ENCODE measurements at places on chromosomes 4 and X.
A peak's percentile ranks its signal among the peaks of the same experiment; 100 is the strongest.

GRCh38 chrX:87736576-87736975, 219.0 kb downstream of the KLHL4 start:
- DNase-seq: no peak

DNA sequence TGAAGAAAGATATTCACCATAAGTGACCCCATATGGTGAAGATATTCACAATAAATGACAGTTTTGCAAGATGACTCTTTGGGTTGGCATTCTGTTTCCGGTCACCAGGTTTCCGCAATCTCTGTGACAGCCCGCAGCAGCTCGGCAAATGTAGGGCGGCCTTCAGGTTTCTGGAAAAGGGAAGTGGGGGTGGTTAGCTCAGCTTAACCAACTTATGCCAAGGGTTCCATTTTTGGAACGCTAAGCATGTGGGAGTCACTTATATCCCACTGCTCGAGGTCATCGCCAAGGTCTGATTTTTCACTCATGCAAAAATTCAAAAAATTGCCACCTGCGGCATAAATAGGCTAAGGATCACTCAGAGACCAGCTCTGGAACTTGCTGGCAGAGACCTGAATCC, 51.0 kb downstream of the NIPAL1 start:
- DNase-seq: no peak

DNA sequence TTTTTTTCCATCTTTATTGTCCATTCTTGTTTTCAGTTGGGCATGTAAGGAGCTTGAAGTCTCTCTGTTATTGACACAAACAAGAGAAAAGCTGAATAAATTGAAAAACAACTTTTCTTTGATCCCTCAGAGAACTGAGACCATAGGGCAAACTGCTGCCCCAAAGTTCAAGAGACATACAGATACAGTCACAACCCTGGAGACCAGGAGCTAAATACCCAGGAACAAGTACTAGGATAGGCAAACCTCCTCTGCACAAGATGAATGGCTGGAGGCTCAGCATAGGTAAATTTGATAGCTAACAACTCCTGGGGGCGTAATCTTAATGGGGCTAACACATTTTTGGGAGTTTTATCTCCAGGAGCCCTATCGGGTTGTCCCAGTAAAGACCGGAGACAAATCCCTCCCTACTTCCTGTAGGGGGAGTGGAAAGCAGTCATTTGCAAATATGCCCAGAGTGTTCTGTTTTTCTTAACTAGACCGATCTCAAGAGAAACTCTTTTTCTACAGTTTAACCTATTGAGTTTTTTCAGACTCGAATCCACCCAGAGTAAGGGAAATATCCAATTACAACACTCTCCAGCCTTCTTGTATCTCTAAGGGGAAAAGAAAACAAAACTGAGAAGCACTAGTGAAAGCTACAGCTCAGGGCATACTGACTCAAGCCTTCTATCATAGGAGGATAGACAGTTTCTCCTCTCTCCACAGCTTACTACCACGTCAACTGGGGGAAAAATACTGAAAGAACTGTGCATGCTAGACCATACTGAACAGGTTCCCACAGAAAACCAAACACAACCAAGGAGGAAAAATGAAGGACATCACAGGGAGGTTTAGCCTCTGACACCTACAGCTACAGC, 23.1 kb downstream of the MAGEA8 start:
- DNase-seq: peak; percentile 13

- no peak for DNase-seq
Observed at GRCh38 chr4:77093401-77093800, 17.6 kb upstream of the CCNI start.
